ENCODE measurements at places on chromosomes 5 and 9.

GRCh38 chr5:61162832-61163567 lies 732 bp upstream of the SMIM15 start:
- peak; percentile 35 for DNase-seq

- no peak for DNase-seq
Measured at GRCh38 chr5:18920966-18921365, 1067.0 kb downstream of the CDH18 start.

- DNase-seq, result peak; percentile 67
Measured at GRCh38 chr9:31153250-31153840, 1231.1 kb upstream of the ACO1 start.

DNA sequence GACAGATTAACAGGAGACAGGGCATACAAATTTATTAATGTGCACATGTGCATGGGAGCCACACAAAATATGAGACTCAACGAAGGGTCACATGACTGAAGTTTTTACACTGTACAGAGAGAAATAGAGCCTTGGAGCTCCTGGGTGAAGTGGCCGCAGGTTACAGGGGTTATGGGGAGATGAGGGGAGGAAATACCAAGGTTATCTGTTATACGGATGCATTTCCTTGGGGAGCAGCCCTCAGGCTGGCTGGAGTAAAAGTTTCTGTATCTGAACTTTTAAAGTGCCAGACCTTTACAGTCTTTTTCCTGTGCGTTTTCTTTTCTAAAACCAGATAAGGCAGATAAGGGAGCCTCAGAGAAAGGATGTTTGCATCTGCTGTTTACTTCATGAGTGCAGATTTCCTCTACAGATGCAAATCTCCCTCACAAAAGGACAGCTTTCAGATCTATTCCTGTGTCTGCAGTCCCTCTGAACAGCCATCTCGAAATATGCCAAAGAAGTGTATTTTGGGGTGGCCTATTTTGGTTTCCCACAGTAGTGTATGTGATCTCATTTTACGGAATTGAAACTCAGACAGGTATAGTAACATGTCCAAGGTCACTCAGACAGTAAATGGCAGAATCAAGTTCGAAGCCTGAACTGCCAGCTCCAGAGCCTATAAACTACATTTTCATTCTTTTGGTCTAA lies 139.3 kb upstream of the FBXL17 start:
- no peak for DNase-seq

DNA sequence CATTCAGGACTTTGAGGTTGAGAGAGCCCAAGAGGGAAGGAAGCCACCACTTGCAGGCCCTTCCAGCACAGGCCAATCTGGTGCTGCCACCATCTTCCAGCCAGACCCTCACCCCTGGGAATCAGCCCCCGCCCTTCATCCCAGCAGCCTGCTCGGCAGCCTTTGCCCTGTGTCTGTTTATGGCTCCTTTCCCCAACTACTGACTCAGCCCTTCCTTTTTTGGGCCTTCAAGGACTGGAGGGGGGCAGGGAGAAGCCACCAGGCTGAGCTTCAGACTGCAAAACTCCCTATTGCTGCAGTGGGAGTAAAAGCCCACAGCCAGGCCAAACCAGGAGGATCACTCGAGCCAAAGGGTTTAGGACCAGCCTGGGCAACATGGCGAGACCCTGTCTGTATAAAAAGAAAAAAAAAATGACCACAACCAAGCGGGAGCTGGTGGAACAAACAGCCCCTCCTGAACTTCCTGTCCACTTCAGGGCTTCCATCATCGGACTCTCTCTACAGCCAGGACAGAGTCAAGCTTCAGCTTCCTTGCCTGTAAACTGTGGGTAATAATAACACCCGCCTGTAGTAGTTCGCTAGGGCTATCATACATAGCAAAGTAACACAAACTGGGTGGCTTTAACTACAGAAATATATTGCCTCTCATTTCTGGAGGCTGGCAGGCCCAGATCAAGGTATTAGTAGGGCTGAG lies 85.9 kb upstream of the IL17B start:
- peak; percentile 72 for DNase-seq

DNA sequence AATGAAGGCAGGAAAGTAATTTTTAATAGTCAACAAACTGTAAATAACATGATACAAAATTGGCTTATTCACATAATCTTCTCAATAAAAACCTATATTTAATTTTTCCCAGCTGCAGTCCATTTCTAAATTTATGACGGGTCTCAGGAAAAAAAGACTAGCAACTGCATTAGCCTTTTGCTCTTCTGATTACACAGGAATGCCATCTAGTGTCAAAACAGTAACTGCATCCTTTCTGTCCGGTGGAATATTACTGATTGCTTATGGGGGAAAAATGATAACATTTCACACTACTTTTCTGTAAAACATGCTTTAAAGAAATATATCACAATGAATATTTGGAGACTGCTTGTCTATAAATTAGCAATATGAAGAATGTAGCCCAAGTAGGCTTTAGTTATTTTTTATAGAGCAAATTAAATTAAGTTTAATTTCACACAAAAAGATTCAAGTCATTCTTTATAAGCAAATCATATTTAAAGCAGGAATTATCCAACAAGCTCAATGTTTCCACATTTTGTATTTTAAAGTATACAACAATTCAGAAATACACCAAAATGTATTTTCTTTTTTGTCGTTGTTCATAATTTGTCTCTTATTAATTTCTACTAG lies 534.7 kb downstream of the CDH10 start:
- DNase-seq, result no peak

GRCh38 chr9:135002336-135002735 lies 84.6 kb upstream of the FCN1 start:
- no peak for DNase-seq

Measured in amniotic epithelial cell (primary cell).